Pons (tissue), 1 donor: ENCODE measurements at places on chromosomes 13 and 19.

DNA sequence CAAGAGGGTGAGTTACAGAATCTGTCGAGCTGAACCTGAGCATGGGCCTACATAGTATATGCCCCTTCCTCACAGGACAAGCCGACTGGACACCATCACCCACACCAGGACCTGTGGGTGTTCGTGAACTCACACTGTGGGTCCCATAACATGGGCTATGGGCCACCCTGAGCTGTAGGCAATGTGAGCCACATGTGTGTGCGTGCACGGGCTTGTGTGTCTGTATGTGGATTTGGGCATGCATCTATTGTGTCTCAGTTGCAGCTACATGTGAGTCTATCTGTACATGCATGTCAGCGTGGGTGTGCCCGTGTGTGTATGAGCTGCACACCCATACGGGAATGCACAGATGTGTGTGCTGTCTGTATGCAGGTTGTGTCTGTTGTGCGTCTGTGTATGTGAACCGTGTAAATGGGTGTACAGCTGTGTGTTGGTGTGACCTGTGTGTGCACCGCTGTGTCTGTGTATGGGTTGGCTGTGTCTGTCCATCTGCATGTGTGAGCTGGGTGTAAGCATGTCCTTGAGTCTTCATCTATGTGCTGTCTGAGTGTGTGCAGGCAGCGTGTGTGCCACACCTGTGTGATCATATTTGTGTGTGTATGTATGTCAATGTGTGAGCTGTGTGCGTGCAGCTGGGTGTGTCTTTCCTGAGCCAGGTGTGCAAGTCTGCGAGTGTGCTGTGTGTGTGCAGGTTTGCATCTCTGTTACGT is 1.7 kb downstream of the NOTCH3 start:
- no peak for DNase-seq

GRCh38 chr13:63643543-63643942 is 2227.9 kb upstream of the PCDH20 start:
- no peak for DNase-seq

DNA sequence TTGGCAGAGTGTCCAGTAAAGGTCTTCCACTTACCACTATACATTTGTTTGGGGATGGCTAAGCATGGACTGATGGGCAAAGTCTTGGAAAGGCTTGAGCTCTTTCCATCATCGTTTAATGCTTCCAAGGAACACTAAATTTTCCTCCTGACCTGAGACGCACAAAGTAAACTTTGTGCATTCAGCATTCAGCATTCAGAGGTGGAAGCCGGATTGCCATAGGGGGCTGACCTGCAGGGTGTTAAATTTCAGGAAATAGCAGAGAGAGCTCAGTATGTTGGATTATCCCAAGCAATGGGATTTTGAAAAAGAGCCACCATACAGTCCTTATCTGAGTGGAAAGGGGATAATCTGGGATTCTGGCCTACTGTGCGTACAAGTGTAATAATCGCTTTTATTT is 14.0 kb downstream of the ZNF552 start:
- DNase-seq, result no peak

DNA sequence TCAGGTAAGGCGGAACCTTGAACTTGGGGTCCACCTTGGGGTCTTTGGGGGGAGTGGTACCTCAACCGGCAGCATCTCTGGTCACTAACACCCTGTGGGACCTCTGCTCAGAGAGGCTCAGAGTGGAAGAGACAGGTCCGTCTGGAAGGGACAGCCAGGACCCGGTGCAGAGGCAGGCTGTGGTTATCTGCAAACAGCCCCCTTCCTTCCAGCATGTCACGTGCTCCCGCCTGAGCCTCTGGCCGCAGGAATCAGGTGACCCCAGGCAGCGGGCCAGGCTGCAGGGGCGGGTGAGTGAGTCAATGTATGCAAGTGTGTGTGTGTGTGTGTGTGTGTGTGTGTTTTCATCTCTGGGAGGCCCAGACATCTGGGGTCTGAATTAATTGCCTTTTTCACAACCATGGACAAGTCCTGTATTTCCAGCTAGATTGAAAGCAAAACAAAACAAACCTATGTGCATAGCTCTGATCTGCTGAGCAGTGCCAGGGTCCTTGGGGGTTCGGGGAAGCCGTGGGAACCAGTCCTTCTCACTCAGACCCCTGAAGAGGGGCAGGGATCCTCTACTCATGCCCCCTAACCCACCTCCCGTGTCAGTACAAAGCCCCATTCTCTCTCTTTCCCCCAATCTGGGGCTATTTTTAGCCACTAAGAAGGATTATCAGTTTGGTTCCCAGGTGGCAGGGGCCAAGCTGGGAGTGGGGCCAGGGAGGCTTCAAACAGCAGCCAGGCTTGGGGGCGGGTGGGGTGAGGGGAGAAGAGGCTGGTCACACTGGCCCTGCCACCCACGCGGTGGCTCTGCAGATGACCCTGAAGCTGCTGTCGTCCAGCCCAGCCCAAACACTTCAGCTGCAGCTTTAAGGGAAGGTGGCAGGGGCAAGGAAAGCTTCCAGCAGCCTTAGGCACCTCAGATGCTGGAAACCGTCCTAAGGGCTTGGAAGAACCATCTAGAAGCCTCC is 31.4 kb downstream of the CERS4 start:
- peak; percentile 87 for DNase-seq

DNA sequence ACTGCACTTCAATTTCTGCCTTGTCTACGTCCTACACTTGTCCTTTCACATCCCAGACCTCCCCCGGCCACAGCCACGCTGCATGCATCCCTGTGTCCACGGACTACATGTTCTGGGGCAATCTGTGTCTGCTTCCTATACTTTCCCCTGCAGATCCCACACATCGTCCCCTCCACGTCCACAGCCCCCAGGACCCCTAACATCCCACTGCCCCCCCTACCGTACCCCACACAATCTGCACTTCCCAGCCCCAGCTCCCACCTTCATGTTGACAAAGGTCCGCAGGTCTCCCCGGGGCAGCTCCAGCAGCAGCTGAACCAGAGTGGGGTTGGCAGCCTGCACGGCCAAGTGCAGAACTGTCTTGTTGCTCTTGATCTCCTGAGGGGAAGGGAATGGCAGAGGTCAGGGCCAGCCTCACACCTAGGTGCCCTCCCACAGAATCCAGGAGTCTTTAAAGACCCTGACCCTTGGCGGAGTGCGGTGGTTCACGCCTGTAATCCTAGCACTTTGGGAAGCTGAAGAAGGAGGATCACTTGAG is 10.2 kb downstream of the NFKBID start:
- no peak for DNase-seq

DNA sequence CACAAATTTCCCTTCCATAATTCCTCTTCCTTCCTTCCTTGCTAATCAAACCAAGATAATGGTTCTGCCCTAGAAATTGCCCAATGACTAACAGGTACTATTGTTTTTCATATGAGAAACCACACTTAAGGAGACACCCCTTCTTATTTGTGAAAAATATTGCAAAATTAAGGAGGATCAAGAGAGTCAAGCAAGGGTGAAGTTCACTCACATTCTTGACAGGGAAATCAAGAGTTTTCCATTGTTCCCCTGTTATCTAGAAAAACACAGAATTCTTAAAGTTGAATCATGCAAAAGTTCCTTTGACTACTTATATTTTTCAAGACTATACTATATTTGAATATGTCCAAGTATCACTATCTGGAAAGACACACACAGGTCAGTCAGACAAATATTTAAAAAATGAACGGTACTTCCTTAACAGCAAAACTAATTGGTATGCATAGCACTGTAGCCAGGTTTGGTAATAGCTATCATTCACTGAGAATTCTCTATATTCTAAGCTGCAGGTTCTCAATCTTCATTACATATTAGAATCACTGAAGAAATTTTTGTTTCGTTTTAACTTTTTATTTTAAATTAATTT is 897.2 kb downstream of the DIAPH3 start:
- no peak for DNase-seq

GRCh38 chr19:6249296-6249695 is 30.5 kb downstream of the MLLT1 start:
- DNase-seq, result peak; percentile 90

DNA sequence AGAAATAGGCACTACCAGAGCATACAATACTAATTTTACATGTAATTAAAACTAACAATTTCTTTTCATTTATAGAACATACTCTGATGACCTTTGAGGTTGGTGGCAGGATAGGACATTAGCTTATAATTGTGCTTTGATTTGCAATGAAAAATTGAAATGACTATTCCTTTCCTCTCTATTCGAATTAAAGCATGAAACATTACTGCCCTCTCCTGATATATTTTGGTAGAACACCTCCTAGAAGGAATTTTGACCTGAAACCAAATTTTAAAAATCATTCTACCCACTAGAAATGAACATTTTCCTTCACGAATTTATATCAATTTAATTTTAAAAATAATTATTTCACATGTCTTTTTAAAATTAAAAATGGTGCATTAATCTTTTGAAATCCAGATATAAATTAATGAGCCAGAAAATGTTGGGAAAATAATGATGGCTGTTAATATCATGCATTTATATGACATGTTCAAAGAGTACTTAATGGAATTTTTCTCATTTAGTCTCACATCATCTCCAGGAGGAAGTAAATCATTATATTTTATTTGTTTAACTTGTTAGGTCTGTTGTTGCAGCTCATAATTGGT is 556.3 kb upstream of the ARGLU1 start:
- DNase-seq, result peak; percentile 33

DNA sequence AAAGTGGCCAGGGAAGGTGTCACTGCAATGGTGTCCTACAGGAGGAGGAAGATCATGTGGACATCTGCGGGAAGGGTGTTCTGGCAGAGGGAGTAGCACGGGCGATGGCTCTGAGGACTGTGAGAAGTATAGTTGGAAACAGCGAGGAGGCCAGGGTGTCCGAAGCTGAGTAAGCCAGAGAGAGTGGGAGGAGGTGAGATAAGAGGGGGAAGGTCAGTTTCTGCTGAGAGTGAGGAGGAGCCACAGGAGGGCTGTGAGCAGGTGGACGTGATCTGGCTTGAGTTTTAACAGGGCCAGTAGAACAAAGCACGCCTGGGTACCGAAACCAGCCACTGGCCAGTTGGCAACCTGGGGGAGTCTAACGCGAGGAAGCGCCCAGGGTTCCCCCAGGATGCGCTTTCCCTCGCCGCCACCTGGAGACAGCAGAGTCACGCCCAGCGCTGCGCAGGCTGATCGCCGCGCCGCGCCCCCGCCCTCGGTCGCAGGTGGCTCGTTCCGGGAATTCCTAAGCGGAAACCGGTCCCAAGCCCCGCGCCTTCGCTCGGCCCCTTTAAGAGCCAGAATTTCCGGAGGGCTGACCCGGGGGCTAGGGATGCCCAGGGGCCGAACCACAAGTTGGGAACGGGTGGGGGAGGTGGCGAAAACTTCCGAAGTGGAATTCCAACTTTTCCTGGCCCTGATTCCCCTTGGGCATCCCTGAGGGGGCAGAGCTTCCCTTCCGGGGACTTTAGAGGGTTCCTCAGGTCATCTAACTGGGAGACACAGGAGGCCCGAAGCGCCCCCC is 1.1 kb upstream of the LSR start:
- no peak for DNase-seq

DNA sequence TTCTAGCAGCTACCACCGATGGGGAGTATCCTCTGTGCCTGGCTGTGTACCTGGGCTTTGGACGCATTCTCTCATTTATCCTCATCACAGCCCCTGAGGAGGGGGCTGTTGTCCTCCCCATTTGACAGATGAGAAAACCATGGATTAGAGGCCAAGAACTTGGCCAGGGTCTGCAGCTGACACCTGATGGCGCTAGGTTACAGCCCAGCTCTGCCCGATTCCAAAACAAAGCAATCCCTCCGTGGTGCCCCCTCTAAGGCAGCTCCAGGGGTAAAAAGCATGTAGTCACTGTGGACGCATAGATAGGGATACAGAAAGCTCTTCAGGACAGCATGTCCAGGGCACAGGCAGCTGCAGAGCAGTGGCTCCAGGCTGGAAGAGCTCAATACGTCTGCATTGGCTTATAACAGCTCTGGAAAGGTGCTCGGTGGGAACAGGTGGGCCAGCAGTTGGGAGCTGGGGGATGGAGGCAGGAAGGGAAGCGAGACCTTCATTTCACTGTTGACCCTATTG is 35.4 kb upstream of the UQCRFS1 start:
- no peak for DNase-seq

DNA sequence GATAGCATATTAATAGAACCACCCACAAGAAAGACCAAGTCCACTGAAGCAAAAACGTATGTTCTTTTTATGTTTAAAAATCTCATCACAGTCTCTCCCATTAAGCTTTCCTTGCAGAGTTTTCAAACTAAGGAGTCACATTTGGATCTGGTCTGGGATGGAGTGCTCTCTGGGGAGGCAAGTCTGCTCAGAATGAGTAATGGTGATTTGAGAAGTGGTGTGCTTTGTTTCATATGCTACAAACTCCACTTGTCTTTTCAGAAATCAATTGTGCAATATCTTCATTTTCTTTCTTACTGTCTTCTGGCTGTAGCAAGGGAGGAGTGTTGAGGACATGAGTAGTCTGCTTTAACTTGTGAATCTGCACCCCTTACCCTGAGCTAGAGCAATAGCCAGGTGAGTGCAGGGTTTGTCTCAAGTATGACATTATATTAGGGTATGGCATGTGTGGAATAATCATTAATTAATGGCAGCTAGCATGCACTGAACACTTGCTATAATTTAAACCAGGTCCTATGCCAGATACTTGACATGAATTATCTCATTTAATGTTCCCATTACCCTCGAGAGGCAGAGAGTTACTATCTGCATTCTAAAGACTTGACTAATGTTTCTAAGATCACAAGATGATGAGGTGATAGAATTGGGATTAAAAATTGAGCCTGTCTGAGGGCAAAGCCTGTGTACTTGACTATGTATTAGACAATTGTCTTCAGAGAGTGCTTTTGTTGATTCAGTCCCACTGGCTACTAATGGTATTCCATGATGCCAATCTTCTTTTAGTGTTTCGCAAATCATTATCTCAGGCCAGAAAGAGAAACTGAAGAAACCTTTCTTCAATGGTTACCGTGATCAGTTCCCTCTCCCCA is 171.8 kb downstream of the GPC6 start:
- DNase-seq, result no peak
